ENCODE measurements at places on chromosomes 5 and 9. TPM values are rescaled to one million over a fixed set of nuclear protein-coding genes. Genes with fewer than 3 reads are reported as not detected.

PCDHGA1 gene
- total RNA-seq, result 0.83 TPM

PCDHGA5 gene
- total RNA-seq, result 1.5 TPM

GRCh38 chr9:5628183-5628529, 751 bp upstream of the RIC1 start:
- no peak for DNase-seq

DNA sequence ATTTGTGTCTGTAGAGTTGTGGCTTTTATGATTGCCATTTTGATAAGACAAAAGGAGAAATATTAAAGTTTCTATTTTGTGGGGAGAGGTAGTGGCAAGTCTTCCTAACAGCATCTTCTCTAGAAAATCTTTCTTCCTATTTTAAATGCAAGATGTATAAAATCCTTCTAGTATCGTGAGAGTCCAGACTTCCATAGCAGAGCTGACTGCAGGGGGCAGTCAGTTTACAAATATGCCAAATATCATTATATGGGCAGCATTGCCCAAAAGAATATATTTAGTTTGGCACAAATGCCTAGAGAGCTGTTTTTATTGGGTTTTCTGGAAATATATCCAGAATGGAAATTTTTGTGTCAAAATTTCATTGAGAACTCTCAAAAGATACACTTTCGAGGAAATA, 82.1 kb upstream of the ALDH1A1 start:
- no peak for DNase-seq

DNA sequence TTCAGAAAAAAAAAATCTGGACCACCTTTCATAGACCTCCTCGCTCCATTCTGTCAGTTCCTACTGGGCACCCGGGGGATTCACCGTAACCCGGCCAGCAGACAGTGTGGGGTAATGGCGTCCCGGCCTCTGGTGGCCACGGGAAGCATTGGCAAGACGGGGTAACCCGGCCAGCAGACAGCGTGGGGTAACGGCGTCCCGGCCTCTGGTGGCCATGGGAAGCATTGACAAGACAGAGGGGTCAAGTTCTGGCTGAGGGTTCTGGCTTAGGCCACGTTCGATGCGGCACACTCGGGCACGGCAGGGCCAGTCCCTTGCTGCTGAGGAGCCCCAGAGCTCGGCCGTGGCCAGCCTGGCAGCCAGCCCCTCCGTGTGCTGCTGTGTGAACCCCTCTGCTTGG, 116.2 kb upstream of the RAPGEF1 start:
- DNase-seq, result no peak

DNA sequence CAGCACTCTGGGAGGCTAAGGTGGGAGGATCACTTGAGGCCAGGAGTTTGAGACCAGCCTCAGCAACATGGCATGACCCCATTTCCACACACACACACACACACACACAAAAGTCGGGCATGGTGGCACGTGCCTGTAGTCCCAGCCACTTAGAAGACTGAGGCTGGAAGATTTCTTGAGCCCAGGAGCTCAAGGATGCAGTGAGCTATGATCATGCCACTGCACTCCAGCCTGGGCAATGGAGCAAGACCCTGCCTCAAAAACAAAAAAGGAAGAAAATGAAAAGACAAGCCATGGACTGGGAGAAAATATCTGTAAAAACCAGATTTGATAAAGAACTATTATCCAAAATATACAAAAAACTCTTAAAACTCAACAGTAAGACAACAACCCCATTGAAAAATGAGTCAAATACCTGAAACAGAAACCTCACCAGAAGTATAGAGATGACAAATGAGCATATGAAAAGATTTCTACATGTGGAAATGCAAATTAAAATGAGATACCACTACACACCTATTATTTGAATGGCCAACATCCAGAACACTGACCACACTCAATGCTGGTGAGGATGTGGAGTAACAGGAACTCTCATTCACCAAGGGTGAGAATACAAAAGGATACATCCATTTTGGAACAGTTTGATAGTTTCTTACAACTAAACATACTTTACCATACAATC, 24.7 kb downstream of the DNAJA1 start:
- DNase-seq, result no peak

GRCh38 chr5:146706321-146706972, 172.1 kb downstream of the PPP2R2B start:
- no peak for DNase-seq

- DNase-seq, result no peak
These were observed 27.7 kb downstream of the PARP8 start for GRCh38 chr5:50694027-50694590.
